Progenitor cell of endocrine pancreas (in vitro differentiated cells): ENCODE measurements at places on chromosomes 1 and 21.
A peak's percentile ranks its signal among the peaks of the same experiment; 100 is the strongest.

GRCh38 chr1:75985827-75986226, 53.6 kb upstream of the ASB17 start:
- DNase-seq = no peak

GRCh38 chr1:68481041-68481440, 15.8 kb downstream of the DEPDC1 start:
- DNase-seq = no peak

- DNase-seq = no peak
Observed at GRCh38 chr21:29164323-29164942, 34.0 kb downstream of the MAP3K7CL start.

GRCh38 chr1:6884652-6885153, 99.4 kb downstream of the CAMTA1 start:
- DNase-seq = no peak

DNA sequence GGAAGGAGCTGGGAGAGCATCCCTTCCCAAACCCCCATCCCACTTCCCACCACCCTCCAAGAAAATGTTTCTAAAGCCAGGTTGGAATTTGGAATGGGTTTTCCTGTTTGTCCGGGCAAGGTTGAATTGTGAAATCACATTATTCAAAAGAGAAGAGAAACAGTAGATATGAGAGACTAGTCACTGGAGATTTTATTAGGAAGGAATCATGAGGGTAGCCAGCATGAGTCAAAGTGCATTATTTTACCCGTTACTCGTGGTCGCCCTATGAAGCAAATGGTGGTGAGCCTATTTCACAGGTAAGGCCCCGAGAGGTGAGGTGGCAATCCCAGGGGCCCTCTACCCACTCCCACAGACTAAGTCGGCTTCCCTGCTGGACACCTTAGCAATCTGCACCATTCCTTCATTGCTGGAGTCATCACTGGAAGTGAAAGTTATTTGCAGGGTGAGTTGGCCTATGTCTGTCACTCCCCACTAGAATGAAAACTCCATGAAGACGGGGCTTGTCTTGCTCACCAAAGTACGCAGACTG, 52.8 kb downstream of the TOMM20 start:
- DNase-seq = no peak

DNA sequence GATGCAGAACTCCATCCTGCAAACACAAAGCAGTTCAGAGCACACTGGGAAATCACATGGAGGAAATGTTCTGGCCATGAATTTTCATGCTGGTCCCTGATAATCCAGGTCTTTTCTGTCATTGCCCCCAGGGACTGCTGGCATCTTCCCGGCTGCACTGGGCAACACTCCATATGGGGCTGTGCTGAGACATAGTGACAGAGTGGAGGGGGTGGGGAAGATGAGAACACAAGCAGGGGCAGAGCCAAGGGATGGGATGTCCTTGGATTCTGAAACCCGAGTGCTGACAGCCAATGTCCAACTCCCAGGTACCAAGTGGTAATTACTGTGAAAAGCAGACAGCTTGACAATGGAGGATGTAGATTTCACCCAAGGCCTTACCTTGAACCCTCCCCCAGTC, 185.7 kb downstream of the HIVEP3 start:
- DNase-seq = no peak

DNA sequence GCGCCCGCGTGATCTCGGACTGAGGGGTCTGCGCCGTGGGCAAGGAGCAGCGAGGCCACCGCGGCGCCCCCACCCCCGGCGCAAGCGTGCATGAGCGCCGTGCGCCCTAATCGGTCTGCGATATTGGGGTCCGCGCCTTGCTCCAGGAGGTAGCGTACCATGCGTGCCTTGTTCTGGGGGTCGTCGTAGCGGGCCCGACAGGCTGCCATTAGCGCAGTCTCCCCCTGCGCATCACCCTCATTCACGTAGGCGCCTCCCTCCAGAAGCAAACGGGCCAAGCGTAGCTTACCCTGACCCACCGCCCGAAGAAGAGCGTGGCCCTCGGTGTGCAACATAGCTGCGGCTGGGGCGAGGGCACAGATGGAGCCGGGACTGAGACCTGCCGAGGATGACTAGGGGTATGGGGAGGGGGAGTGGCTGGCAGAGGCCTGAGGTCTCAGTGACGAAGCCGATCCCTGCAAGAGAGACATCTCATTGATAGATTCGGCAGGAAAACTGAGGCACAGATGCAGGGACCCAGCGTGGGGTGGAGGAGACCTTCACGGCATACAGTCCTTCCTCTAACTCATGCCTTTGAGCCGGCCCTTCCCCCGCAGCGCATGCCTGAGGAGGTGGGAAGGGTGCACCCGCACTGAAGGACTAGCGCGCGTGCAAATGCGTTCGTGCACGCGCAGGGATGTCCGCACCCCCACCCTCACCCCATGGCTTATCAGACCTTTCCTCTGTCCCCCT, 2.8 kb downstream of the ANKRD34A start:
- DNase-seq = no peak

DNA sequence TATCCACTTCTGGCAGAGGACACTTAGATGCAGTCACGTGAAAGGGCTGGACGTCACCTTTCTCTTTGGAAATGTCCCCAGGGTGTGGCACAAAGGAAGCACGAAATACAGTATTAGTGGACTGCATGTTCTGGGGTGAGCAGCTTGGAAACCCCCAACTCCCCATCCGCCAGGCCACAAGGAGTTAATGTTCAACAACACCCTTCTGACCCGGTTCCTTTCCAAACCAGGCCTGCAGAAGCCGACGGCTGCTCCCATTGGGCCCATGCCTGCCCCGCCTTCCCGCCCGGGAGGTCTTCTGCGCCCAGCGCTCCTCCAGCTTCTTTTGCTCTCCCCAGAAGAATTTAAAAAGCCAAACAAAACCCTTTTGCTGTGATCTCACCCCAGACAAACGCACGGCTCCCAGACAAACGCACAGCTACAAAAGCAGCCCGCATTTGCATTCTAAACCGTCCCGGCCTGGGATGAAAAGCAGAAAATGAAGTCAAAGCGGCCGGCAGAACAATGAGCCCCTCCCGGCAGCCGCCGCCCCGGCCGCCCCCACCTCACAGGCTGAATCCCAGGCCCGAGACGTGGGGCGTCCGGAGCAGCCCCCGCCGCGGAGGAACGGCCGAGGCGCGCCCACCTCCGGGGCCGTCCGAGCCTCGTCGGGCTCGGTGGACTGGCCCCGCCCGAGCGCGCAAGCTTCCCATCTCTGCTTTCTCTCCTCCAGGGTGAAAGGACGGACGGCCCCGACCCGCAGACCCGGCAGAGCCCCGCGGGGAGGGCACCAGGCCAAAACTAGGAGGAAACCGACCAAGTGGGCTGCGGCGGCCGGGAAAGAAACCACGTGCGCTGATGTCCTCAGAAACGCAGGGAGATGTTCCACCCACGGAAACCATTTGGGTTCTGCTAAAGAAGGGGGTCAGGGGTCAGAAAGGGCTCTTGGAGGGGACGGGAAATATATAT, 101.9 kb downstream of the PLPP3 start:
- DNase-seq = peak; percentile 24

- DNase-seq = no peak
Observed at GRCh38 chr1:196181594-196181878, 426.7 kb downstream of the KCNT2 start.

DNA sequence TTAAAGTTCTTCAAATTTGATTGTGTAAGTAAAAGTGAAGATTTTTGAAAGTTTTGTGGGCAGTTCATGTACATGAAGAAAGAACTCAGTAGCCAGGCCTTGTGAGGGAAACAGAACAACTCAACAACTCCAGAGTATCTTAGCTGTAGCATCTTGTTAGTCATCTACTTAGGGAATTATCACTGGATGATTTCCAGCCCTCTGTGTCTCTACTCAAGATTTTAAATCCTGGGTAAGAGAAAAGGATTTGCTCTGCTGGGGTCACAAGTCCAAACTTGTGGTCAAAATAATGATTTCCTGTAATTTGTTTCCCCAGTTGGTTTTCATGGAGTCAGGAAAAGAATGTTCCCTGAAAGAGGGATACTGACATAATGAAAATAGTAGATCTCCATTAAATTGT, 8.2 kb downstream of the OR10T2 start:
- DNase-seq = no peak

DNA sequence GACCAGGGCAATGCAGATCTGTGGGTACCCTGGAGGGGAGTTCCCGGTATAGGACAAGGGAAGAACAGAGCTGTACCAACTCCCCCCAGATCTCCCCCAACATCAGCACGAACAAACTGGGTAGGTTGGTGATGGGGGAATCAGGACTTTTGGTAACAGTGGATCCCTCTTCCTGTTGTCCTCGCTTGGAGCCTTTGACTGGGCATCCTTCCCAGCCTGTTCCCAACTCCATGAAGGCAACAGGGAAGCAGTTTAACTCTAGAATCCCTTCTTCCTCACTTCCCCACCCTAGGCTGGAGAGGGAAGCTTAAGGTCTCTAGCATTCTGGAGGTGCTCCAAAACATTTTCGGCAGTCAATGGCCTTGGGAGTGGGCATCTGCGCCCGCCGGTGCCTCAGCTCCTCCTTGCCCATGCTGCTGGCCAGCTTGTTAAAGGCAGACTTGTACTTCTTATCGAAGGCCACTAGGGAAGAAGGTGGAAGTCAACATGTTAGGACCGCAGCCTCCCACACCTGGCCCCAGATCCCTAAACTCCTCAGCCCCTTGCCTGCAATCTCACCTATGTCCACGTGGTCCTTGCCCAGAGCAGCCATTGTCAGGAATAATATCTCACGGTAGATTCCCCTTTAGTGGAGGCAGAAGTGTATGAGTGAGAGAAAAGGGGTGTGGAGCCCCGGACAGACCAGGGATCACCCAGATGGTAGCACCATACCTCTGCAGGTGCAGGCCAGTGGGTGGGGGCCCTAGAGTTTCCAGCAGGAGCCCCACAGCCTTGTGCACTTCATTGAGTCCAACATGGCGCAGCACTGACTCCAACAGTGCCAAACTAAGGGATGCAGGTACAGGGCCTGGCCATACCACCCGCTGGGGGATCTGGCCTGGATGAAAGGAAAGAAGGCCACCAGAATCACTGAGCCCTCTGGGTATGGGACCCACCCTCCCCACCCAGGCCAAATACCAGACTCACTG, 7.5 kb upstream of the GATAD2B start:
- no peak for DNase-seq

- DNase-seq = no peak
Observed at GRCh38 chr1:155909894-155910293, 1.3 kb downstream of the RIT1 start.
